ENCODE measurements at places on chromosomes 7 and 10.

- DNase-seq: no peak
Observed at GRCh38 chr10:110758128-110758765, 113.5 kb upstream of the PDCD4 start.

- no peak for DNase-seq
Observed at GRCh38 chr7:116293139-116293538, 82.8 kb downstream of the TES start.

- DNase-seq: no peak
Observed at GRCh38 chr10:121323443-121323842, 274.8 kb downstream of the FGFR2 start.

DNA sequence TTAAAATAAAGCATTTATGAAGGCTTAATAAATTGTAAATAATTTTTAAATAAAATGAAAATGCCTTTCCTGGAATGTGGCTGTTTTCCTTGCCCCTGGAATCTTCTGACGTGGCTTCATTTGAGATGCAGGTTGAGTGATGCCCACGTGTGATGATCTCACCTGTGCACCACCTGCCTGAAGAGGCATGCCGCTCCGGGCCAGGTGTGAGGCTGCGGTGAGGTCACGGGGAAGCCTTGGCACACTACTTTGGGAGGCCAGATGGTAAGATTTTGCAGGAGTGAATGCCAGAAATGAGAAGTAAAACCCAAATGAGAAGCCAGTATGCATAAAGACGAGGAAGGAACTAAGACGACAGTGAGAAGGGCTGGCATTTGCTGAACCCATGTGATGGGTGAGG is 36.2 kb downstream of the GOT1 start:
- peak; percentile 17 for DNase-seq

GRCh38 chr10:31347705-31348104 is 28.7 kb downstream of the ZEB1 start:
- no peak for DNase-seq

- no peak for DNase-seq
Observed at GRCh38 chr10:125154529-125154928, 5.8 kb downstream of the CTBP2 start.

DNA sequence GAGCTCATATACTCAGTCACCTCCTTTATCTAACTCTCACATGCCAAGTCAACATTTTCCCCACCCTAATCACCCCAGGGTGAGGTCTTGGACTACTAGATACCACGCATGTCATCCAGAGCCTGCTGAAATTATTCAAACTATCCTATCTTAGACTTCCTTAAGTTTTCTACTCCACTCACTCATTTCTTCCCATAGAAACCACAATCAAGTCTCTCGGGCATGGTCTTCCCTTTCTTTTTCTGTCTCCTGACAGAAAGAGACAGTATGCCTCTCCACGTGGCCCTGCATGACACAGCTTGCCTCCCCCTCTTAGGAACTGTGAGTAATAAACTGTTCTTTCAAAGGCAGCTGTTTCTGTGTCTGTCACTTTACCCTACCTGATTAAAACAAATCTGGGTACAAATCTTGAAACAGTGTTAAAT is 29.4 kb downstream of the TAS2R41 start:
- DNase-seq: no peak

- peak; percentile 45 for DNase-seq
Observed at GRCh38 chr10:49539320-49539885, 482 bp upstream of the ERCC6 start.

DNA sequence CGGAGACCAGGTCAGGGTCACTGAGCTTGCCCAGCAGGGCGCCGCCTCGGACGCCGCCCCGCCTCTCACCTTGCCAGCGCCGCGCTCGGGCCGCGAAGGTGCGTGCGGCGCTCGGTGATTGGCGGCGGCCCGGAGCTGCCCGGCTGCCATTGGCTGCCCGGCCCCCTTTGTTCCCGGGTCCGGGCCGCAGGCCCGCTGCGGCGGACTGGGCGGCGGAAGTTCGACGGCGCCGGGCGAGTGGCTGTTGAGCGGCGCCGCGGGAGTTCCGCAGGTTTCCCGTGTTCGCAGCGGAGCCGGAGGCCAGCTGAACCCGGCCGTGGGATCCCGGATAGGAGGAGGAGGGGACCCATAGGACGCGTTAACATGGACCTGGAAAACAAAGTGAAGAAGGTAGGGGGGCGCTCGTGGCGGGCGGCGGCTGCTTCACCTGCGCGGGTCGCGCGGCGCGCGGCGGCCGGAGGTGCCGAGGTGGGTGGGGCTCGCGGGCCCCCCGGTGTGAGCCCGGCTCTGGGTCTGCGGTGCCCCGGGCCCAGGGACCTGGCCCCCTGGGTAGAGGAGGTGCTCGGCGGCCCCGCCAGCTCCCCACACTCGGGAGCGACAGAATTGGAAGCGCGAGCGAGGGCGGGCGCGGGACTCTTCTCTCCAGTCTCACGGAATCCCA is at the start of gene TES:
Gene TES (plus strand): TSS at position 195 of the 661 bp plus-strand sequence. CDS start 169 bp downstream, at position 364.
- DNase-seq: no peak

- no peak for DNase-seq
Observed at GRCh38 chr10:34960983-34961382, 129.2 kb downstream of the CUL2 start.

GRCh38 chr7:118183428-118183785 is 557 bp upstream of the LSM8 start:
- no peak for DNase-seq

- DNase-seq: no peak
Observed at GRCh38 chr7:158381956-158382355, 205.7 kb downstream of the PTPRN2 start.

- no peak for DNase-seq
Observed at GRCh38 chr10:129845111-129845753, 118.8 kb downstream of the EBF3 start.

- DNase-seq: no peak
Observed at GRCh38 chr10:123135415-123136141, at the start of gene HMX3. Gene HMX3, plus strand, starts transcription at chr10:123135970. Its CDS starts 81 bp downstream, at chr10:123136051.

DNA sequence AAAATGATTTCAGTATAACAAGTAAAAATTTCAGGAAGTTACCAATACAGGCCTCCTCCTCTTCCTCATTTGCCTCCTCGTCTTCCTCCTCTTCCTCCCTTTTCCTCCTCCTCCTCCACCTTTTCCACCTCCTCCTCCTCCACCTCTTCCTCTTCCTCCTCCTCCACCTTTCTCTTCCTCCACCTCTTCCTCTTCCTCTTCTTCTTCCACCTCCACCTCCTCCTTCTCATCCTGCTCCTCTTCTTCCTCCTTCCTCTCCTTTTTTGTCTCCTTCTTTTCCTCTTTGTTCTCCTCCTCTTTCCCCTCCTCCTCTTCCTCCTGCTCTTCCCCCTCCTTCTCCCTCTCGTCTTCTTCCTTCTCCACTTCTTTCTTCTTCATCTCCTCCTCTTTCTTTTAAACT is 94.4 kb upstream of the SFMBT2 start:
- DNase-seq: no peak

DNA sequence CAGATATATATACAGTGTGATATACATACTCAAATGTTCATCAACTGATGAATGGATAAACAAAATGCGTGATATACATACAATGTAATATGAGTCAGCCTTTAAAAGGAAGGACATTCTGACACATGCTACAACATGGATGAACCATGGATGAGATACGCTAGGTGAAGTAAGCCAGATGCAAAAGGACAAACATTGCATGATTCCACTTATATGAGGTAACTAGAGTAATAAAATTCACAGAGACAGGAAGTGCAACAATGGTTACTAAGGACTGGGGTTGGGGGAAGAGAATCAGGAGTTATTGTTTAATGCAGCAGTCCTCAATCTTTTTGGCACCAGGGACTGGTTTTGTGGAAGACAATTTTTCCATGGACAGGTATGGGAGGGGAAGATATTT is 47.3 kb upstream of the PIK3AP1 start:
- DNase-seq: no peak

GRCh38 chr10:100791369-100792058 is 46.1 kb downstream of the PAX2 start:
- no peak for DNase-seq

DNA sequence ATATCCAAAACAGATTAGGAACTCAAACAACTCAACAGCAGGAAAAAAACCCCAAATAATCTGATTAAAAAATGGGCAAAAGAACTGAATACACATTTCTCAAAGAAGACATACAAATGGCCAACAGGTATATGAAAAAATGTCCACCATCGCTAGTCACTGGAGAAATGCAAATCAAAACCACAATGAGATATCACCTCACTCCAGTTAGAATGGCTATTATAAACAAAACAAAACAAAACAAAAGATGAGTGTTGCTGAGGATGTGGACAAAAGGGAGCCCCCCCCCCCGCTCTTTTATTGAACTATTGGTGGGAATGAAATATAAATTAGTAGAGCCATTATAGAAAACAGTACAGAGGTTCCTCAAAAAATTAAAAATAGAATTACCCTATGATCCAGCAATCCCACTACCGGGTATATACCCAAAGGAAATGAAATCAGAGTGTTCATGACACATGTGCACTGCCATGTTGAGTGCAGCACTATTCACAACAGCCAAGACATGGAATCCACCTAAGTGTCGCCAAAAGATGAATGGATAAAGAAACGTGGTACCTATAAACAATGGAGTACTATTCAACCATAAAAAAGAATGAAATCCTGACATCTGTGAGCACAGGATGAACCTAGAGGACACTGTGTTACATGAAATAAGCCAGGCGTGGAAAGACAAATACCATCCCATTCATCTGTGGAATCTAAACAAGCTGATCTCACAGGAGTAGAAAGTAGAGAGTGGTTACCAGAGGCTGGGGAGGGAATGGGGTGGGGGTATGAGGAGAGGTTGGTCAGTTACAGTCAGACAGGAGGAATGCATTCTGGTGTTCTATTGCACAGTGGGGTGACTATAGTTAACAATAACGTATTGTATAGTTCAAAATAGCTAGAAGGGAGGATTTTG is 78.1 kb upstream of the RHEB start:
- no peak for DNase-seq

DNA sequence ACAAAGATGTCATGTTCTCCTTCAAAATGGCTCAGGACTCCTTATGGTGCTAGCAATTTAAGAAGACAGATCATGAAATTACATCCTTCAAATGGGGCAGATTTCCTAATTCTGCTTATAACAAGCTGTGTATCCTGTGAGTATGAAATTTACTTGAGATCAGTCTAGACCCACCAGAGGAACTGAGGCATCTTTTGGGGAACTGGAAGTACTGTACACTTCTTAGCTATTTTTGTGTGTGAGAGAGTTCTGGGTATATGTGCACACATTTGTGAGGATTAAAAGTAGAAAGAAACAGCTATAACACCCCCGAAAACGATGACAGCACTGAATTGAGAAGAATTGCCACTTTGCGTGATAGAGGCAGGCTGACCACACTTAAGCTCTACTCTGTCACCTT is 187.0 kb upstream of the CCDC6 start:
- DNase-seq: no peak

- no peak for DNase-seq
Observed at GRCh38 chr7:94323844-94324243, 70.9 kb upstream of the COL1A2 start.

DNA sequence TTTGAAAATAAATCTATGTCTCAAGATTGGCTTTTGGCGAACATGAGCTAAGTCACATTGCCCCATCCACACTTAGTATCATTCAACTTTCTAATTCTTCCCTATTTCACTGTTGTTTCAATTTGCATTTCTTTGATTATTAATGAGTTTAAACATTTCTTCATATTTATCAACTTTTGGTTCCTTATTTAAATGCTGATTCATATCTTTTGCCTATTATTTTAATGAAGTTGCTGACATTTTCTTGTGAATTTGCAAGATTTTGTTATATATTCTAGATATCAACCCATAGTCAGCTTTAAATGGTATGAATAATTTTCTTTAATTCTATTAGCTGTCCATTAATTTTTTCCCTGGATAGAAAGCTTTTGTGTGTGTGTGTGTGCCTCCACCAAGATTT is 14.4 kb upstream of the TSGA13 start:
- DNase-seq: no peak

DNA sequence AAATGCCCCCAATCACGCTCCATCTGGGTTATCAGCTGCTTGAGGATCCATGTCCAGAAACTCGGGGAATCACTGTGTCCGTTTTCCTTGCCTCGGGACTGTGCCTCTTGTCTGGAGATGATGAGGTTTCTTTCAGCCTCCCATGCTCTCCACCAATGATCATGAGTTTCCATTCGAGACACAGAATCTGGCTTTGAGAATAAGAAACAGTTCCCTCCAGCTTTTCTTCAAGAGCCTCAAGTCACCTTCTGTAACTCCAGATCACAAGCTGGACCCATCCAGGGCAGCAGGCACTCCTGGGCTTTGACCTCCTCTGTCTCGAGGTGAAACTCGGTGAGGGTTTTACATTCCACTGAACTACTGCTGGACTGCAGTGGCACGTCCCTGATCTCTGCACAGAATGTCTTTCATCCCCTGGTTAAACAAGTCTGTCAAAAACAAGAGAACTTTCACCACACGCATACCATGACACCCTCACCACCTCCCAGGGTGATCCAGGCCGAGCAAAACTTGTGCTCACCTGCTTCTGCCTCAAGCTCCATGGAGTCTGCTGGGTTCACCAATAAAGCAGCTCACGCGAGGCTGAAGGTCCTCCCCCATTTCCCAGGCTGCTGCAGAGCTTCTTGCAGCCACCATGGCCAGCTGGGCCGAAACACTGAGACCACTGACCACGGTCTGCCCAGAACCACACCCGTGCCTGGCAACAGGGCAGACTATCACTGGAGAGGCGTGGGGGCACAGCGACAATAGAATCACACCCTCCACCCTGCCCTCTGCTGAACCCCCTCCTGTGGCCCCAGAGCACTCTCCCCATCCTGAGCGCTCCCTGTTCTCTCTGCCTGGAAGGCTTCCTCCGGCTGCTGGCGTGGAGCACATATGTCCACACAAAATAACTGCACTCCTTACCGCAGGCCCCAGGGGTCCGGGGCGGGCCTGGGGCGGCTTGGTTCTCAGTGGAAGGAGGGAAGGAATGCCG is 25.1 kb downstream of the MAT1A start:
- no peak for DNase-seq

- DNase-seq: no peak
Observed at GRCh38 chr7:40468891-40469864, 334.4 kb downstream of the SUGCT start.

DNA sequence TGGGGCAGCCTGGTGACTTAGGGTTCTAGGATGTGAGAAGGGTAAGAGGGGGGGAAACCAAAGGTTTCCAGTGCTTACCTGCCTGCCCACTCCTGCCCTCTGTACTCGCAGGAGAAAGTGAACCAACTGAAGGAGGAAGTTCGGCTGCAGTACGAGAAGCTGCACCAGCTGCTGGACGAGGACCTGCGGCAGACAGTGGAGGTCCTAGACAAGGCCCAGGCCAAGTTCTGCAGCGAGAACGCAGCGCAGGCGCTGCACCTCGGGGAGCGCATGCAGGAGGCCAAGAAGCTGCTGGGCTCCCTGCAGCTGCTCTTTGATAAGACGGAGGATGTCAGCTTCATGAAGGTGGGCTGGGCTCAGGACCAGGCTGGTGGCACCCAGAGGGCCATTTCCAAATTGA is 10.7 kb downstream of the TRIM8 start:
- DNase-seq: no peak

All from NAMALWA (cell line).